ENCODE measurements at places on chromosomes 13 and 19.

- DNase-seq, result no peak
These were observed 25.7 kb downstream of the C13orf46 start for GRCh38 chr13:113948034-113948742.

DNA sequence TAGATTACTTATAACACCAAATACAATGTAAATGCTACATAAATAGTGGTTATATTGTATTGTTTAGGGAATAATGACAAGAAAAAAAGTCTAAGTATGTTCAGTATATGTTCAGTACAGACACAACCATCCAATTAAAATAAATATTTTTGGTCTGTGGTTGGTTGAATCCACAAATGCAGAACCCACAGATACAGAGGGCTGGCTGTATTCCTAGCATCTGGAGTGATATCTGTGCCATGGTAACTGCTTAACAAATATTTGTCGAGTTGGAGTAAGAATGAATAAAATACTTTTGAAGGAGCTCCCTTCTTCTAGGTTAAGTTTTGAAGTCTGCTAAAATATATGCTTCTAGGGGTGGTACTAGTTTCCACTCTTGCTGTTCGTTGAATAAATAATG, 241.0 kb downstream of the KLF5 start:
- no peak for DNase-seq

- DNase-seq, result no peak
These were observed 904.5 kb downstream of the SLITRK6 start for GRCh38 chr13:84894749-84895148.

GRCh38 chr19:1262623-1263123, 6.5 kb upstream of the CIRBP start:
- DNase-seq, result no peak

GRCh38 chr13:33367926-33368325, 82.4 kb upstream of the STARD13 start:
- no peak for DNase-seq

DNA sequence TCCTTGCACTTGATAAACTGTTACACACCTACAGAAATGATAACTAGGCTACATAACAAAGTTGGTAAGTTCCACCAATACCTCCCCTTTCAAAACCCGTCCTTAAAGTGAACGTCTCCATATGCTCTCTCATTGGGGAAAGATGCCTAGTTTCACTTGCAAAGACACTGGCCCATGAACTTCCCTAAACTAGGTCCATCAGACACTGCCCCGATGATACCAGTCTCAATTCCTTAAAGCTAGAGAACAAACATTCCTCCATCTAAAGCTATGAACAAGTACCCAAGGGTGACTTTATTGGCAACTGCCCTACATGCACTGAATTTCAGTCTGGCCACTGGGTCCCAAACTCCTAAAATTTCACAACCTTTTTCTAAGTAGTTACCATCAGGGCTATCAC, 39.9 kb downstream of the FOXO1 start:
- no peak for DNase-seq

DNA sequence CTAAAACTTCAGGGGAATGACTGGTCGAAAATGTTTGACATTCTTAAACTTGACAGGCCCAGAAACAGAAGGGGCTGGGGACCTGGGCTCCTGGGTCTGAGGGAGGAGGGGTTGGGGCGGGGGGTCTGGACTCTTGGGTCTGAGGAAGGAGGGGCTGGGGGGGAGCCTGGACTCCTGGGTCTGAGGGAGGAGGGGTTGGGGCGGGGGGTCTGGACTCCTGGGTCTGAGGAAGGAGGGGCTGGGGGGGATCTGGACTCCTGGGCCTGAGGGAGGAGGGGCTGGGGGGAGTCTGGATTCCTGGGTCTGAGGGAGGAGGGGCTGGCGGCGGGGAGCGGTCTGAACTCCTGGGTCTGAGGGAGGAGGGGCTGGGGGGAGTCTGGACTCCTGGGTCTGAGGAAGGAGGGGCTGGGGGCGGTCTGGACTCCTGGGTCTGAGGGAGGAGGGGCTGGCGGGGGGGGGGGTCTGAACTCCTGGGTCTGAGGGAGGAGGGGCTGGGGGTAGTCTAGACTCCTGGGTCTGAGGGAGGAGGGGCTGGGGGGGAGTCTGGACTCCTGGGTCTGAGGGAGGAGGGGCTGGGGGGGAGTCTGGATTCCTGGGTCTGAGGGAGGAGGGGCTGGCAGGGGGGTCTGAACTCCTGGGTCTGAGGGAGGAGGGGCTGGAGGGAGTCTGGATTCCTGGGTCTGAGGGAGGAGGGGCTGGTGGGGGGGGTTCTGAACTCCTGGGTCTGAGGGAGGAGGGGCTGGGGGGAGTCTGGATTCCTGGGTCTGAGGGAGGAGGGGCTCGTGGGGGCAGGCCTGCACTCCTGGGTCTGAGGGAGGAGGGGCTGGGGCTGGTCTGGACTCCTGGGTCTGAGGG, 5.5 kb upstream of the KLK6 start:
- DNase-seq, result no peak

DNA sequence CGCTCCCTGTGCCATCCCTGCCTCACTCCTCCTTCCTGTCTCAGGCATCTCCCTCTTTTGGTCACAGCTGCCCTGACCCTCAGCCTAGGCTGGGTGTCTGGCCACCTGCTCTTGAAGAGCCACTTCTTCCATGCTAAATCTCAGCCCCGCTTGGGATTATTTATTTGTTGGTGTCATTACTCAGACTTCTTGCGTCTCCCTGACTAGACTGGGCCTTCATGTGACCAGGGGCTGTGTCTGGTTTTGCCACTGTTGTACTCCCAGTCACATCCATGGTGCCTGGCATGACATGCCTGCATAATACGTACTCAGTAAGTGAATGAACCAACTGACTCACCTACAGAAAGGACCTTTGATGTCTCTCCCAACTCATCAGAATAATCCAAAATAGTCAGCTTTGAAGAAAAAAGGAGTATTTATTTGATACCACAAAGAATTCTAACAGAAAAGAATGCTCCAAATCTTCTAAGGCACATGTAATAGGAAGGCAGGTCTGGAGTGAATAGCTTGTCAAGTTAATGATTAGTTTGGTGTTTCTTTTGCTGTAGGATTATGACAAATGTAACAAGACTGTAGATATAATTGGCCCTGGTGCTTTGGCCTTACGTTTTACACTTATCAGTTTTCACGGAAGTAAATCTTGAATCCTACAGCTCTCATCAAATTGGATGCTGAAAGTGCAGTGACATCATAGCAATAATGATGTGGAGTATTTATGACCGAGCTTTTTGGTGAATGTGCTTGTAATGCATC, 84.0 kb downstream of the ALOX5AP start:
- no peak for DNase-seq

Data from anterior cingulate cortex (tissue), 58 donors.